ENCODE measurements at places on chromosomes 3 and 15.

GRCh38 chr15:88604381-88605188 lies 16.6 kb upstream of the AEN start:
- DNase-seq = no peak

DNA sequence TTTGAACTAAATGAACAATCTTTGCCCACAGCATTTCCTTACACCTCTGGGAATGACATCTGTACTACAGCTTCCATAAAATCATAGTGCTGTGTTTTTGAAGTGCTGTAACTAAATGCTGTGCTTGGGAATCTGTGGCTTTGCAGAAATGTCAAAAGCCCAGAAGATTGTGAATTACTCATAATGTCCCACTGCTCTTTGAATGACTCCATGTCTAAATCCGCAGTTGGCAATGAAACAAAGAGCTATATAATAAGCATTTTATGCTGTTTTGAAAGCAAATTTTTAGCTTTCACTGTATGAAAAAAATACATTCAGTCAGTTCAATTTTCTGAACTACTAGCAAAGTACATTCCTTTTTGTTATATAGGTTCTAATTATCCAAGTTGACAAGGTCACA lies 88.6 kb upstream of the ADAMTS17 start:
- no peak for DNase-seq

GRCh38 chr3:16290007-16290826 lies 25.2 kb downstream of the OXNAD1 start:
- no peak for DNase-seq

GRCh38 chr3:9846231-9846630 lies 2.4 kb upstream of the RPUSD3 start:
- DNase-seq = no peak

DNA sequence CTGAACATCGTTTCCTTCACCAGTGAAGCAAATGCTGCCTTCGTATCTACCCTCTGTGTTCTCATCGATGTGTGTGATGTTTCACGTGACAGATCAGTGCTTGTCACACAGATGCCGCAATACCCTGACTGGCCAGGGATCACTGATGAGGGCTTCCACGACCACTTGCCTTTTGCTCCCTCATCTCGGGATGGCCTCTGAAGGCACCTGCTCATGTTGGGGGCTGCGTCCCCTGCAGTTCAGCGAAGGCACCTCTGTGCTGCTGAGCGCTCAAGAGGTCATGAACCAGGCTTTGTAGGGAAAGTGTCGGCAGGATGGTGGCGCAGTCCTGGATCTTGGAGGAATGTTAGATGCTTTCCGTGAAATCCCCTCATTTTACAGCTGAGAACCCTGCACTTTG lies 79.2 kb upstream of the KLF13 start:
- DNase-seq = no peak

GRCh38 chr3:128232376-128233178 lies 79.3 kb downstream of the EEFSEC start:
- DNase-seq = no peak

DNA sequence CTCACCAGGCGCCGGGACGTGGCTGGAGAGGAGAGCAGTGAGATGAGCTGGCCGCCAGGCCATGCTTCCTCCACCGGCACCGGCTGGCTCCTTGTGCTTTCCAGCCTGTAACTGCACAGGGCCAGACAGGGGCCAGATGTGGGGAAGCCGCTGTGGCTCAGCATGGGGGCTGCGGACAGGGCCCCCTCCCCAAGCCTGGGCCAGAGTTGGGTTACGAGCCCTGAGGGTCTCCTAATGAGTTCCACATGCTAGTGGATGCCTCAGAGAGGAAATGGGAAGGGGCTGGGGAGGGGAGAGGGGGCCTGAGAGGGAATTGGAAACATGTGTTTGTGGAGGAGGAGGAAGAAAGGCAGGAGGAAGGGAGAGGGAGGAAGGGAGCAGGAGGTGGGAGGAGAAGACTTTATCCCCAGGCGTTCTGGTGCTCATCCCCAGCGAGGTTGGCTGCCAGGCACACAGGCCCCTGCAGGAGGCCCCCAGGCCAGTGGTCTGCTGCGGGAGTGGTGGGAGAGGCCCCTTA lies 11.7 kb upstream of the DUSP7 start:
- DNase-seq = no peak

DNA sequence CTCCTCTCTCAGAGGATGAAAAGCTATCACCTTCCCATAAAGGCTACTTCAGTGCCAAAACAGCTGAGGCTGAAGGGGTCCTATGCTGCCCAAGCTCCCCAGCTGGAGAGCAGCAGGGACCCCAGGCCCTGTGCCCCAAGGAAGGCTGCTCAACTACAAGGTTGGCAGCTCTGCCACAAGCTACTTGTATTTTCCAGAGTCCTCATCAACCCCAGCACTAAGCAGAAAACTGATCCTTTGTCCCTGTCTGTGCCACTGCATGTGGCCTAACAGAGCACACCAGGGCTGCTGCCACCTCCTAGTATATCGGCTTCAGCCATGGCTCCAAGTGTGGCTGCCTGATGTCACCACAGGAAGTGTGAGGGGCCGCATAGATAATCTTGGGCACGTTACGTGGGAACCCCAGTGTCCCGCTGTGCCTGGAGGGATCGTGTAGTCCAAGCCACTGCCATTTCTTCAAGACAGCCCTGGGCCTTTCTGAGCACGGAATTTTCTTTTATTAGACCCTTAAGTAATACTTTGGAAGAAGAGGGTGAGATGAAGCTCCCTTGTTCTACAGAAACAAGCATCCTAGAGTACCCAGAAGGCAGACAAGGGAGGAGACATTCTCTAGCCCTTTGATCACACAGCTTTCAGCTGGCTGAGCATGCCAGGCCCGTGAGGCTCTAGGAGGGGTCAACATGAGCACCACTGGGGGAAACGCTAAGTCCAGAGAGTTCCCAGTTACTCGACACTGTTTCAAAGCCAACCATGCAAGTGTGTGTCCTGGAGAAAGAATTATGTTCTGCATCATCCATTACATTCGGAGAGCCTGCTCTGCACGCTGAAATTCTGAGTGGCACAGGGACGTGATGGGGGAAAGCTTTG lies 60.7 kb downstream of the CAPN7 start:
- no peak for DNase-seq
